Muscle of leg (tissue), 16 donors: ENCODE measurements at places on chromosomes 2 and 18. TPM values are rescaled to one million over a fixed set of nuclear protein-coding genes. Genes with fewer than 3 reads are reported as not detected.

Gene HK2
- 6.1 TPM for polyA plus RNA-seq

Gene SIX3
- not detected for polyA plus RNA-seq

Gene FAHD2B
- polyA plus RNA-seq, result 12.1 TPM

Gene OTOS
- polyA plus RNA-seq, result not detected

DNA sequence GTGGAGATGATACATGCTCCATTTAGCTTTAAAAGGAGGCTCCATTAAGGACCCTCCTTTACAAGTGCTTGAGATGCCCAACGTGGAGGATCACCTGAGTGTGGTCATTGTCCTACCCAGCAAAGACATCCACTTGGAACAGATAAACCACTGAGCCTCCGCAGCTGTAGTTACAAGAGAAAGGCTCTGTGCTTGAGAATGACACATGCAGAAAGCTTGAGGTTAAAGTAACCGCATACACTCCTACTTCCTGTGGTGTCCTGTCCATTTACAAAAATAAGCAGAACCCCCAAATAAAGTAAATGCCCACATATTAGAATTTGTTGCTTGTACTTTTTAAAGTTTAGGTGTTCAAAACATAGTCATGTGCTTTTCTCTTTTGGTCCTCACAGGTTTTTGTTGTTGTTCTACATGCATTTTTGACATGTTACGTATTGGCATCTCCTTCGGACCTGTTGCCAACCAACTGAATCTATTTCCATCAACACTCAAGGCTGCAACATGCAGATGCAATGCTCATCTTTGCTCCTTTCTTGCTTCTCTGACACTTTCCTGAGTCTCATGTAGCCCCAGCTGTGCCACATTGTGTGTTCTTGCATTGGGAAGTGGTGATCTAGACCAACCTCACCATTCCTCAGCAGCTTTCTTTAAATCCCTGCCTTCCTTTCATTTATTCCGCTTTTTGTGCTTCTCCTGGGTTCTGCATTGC, 56.0 kb downstream of the SERPINB7 start:
- H3K4me3 ChIP-seq, result no peak overlapping the region
- no peaks in the 10 kb centered on the region for H3K36me3 ChIP-seq
- no peak overlapping the region for H3K27ac ChIP-seq
- no peak for DNase-seq

DNA sequence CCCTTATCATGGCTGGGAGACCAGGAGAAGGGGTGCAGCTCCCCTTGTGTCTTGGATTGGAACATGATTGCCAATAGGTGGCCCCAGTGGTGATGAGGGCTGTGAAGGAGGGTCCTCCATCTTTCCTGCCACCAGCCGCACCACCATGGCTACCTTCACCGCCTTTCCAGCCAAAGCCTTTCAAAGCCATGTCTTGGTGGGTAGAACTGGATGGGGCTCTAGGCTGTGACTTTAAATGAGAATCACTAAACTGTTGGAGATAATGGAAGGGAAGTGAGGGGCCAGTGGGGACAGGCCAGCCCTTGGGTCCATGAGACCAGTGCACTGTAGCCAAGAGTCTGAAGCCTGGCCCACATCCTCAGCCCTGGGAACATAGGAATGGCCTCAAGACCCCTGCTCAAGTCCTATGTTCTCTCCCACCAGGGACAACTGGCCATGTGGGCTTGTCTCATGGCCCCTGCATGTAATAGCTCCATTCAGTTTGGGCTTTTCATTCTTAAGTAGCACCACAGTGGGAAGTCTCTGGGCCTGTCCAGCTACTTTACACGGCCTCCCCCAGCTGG, 345.7 kb downstream of the DYSF start:
- no peak for DNase-seq
- H3K4me3 ChIP-seq, result no peak overlapping the region
- H3K27ac ChIP-seq, result no peak overlapping the region
- H3K27me3 ChIP-seq, result peaks cover 7% of the 10 kb centered on the region
- H3K36me3 ChIP-seq, result no peaks in the 10 kb centered on the region

DNA sequence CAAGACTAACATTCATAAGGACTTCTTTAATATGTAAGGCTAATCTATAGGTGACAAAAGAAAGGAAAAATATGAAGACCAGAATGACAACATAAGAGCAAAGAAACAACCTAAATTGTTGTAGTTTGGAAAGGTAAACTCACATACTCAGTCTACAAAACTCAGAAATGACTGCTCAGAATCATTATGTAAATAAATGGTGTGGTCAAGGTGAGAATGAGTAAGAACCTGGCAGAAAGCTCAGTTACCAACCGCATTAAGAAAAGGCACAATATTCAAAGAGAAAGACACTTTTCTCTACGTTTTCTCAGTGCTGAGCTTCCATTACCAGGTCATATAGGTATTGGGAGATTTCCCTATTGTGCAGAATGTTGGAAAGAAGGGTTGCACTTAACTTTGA, 15.8 kb downstream of the ATF2 start:
- no peak overlapping the region for H3K27ac ChIP-seq
- H3K4me1 ChIP-seq, result no peaks in the 10 kb centered on the region
- H3K4me3 ChIP-seq, result no peak overlapping the region
- no peaks in the 10 kb centered on the region for H3K27me3 ChIP-seq
